Stimulated activated CD4-positive, alpha-beta T cell treated with anti-CD3 and anti-CD28 coated beads, Interleukin-12 subunit alpha, Interleukin-12 subunit beta, amount 100 ng/mL, for 24 hours (primary cell): ENCODE measurements at places on chromosomes 5 and 9.

- no peak for DNase-seq
These were observed 36.7 kb upstream of the ANXA1 start for GRCh38 chr9:73114958-73115357.

GRCh38 chr9:94639061-94639998, at the start of gene FBP1:
FBP1 (minus strand) TSS chr9:94639518; CDS start chr9:94639310, 208 bp downstream.
- peak; percentile 22 for DNase-seq

- no peak for DNase-seq
These were observed 172.2 kb downstream of the FAM170A start for GRCh38 chr5:119801570-119801969.

DNA sequence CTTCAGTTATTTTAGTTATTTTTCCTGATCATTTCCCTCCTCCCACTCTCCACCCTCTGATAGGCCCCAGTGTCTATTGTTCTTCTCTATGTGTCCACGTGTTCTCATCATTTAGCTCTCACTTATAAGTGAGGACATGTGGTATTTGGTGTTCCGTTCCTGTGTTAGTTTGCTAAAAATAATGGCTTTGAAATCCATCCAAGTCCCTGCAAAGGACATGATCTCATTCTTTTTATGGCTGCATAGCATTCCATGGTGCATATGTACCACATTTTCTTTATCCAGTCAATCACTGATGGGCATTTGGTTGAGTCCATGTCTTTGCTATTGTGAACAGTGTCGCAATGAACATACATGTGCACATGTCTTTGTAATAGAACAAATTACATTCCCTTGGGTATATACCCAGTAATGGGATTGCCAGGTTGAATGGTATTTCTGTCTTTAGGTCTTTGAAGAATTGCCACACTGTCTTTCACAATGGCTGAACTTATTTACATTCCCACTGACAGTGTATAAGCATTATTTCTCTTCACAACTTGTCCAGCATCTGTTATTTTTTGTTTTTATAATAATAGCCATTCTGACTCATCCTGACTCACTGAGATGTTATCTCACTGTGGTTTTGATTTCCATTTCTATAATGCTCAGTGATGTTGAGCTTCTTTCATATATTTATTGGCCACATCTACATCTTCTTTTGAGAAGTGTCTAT, 17.2 kb upstream of the DIRAS2 start:
- DNase-seq = no peak

DNA sequence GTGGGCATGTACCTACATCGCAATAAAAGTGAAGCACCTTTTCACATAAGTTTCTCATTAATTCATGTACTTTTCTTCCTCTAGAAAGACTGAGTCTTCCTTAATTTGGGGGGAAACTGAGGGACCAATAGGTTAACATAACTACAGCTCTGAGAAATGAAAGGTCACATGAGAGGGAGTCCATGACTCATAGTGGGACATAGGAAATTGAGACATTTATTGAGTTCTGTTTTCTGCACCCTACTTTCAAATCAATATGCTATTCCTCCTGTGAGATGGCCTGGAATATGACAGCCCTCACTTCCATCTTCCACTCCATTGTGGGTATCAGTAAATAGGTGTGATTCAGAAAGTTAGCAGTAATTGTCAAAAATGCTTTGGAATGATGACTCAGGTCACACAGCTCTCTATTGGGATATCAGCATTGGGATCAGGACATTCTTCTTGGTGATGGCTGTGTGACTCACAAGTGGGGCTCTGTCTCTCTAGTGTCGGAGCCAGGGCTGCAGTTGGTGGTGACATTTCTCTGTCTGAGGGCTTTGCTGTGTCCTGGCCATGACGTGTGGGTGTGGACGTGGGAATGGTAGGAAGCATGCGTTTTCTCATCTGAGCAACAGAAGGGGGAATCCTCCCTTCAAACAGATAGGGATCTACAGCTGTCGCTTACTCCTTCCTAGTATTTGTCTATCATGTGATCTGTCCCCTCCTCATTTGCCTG, 125.0 kb downstream of the TRIO start:
- DNase-seq = no peak

- no peak for DNase-seq
These were observed 435.7 kb downstream of the SH3GL2 start for GRCh38 chr9:18014556-18014955.

DNA sequence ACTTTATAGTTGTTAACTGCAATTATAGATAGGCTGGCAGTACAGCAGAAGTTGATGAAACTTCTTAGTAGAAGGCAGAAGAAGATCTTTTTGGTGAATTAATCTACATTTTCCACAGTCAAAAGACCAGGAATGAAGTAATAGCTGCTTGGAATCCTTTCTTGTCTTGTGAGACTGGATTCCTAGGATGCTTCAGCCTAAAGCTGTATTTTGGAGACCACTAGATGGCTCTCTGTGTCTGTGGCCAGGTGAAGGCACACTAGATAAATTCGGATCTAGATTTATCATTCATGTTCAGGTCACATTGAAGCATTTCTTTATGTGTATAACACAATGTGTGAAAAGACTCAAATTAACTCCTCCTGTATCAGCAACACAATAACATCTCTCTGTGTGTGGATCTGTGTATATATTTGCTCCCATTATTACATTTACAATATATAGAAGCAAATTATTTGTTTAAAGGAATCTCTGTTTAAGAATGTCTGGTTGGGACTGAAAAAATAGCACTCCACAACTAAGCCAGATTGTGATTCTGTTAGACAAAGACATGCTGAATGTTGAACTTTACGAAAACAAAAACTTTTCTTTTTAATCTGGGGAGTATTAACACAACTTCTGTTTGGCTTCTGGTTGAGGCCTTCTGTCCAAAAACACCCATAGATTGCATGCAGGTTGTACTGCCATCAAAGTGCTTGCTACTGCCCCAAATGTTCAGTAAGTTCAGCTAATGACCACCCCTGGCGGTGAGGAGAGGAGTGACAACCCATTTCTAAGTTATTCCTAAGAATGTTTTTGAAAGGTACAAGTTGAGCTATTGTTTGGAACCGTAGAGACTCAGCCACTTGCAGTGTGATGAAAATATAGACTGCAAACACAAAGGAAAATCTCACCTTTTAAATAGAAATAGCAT, 10.6 kb downstream of the GRIN3A start:
- no peak for DNase-seq

- DNase-seq = no peak
These were observed 74.1 kb upstream of the SARDH start for GRCh38 chr9:133812077-133812868.

DNA sequence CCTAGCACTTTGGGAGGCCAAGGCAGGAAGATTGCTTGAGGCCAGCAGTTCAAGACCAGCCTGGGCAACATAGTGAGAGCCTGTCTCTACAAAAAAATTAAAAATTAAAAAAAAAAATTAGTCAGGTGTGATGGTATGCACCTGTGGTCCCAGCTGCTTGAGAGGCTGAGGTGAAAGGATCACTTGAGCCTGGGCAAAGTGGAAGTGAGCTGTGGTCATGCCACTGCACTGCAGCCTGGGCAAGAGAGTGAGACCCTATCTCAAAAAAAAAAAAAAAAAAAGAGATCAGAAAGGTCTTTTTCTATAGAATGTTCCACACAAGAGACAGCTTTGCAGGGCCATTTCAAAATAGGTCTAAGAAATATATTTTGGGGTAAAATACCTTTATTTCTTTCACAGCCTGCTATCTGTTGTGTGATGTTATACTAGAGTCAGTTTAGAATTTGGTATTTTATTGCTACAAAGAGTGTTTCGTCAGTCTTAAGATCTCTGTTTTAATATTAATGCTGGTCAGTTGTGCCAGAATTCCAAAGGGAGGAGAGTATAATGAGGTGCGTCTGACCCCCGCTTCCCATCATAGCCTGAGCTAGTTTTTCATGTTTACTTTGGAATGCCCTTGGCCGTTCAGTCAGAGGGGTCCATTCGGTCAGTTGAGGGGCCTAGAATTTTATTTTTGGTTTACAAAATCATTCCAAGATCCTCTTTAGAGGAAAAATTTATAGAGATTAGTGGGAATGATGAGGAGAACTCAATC, 9.4 kb downstream of the LNPEP start:
- DNase-seq = no peak

GRCh38 chr5:179281694-179282093, 63.6 kb downstream of the ADAMTS2 start:
- no peak for DNase-seq

DNA sequence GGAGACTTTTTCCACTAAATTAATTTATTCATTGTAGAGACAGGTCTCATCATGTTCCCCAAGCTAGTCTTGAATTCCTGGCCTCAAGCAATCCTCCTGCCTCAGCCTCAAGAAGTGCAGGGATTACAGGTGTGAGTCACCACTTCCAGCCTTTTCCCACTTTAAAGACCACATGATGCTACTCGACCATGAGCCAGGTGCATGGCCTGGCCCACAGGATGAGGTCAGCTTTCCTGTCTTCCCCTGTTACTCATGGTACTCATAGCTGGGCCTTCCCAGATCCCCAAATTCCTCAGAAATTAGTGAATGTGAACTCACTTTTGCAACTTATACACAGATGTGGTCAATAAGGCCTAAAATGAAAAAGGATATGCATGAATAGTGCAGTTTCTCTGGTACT, 395.9 kb downstream of the SEMA5A start:
- no peak for DNase-seq

GRCh38 chr9:77475641-77476473, 172.3 kb downstream of the GNA14 start:
- DNase-seq = no peak

GRCh38 chr9:125235804-125236519, 5.2 kb downstream of the HSPA5 start:
- DNase-seq = no peak

- DNase-seq = no peak
These were observed 14.4 kb upstream of the DMRT3 start for GRCh38 chr9:962023-962422.

GRCh38 chr5:36522746-36523065, 83.7 kb upstream of the SLC1A3 start:
- no peak for DNase-seq

- DNase-seq = no peak
These were observed 56.6 kb downstream of the CHSY3 start for GRCh38 chr5:129960831-129961230.

DNA sequence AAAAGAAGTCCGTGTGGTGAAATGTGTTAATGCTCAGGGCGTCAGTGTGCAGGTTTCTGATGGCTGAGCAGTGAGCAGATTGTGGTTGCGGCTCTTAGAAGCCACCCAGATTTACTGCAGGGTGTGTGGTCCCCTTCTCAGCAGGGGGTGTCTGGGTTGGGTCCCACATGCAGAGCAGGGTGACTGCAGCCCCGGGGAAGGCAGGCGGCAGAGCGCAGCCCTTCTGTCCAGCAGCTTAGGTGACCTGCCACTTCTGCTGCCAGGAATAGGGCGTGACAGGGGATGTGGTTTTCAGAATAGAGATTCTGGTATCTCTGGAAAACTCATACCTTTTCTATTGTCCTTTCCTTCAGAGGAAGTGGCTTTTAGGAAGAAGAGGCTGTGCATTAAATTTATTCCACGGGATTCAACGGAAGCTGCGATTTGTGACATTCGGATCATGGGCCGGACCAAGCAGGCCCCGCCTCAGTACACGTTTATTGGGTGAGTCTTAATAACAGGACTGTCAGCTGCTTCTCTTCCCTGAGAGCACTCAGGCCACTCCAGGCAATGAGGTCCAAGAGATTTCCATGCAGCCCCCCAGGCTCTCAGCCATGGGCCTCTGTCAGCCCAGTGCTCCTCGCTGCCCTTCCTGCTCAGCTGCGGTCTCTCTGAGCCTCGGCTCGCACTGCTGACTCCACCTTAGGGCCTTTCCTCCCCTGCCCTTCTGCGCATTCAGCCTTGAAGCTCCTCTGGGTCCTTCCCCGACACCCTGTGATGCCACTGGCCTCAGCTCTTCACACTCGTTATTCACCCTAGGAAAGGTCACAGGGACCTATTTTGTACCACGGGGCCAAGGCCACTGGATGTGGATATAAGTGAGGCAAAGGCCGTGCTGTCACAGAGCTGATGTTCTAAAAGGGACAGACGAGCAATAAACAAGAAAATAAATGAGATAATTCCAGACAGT, 65.4 kb downstream of the MVB12B start:
- DNase-seq = no peak

GRCh38 chr9:79408200-79408599, 163.6 kb upstream of the TLE4 start:
- no peak for DNase-seq

DNA sequence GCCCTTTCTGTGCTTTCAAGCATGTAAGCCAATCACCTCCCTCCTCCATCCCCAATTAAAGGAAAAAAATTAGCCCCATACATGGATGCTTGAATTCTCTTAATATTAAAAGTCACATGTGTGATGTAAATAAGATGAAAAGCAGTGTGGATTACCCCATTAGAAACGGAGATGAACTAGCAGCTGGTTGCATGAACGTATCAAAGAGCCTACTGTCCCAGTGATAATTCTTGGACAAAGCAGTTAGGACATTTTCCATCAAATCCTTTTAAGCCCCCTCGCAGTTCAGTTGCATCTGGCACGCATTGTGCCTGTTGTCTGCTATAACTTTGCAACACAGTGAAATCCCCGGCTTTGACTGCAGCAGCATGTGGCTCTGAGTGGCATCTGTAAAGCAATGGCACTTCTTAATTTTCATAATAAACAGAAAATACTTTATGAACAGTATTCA, 285.6 kb downstream of the FBXL7 start:
- DNase-seq = no peak

DNA sequence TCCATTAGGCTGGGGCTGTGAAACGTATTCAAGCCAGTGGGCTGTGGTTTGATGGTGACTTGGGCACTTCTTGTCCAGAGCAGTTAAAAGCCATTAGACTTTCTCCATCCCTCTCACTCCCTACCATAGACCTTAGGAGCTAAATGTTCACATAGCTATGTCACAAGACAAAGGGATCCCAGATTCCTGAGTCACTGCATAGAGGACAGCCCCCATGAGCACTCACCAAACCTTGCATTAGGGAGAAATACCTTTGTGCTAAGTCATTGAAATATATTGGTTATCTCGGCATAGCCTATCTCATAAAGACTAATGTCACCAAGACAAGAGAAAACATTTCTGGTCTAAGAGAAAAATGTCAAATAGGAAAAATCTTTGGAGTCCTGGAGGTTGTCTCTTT, 104.3 kb downstream of the TRPM6 start:
- no peak for DNase-seq

DNA sequence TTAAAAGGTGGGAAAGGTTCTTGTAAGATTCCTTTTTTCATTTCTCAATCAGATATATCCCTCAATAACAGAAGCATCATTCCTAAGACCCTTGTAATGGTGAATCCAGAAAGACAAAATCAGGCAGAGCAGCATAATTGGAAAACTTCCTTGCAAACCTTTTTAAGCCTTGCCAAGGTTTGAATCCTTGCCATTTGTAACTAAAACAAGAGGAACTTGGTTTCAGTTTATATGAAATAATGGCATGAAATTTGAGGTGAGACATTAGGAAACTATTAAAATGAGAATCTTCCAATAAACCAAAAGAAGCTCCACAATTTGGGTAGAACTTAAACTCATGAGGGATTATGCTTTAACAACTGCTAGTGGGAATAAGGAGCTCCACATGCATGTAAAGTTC, 384.7 kb upstream of the SMC2 start:
- DNase-seq = no peak

- peak; percentile 49 for DNase-seq
These were observed 610 bp downstream of the PSIP1 start for GRCh38 chr9:15509931-15510788.
